Vagina (tissue), 2 donors: ENCODE measurements at places on chromosomes 6 and 20.

DNA sequence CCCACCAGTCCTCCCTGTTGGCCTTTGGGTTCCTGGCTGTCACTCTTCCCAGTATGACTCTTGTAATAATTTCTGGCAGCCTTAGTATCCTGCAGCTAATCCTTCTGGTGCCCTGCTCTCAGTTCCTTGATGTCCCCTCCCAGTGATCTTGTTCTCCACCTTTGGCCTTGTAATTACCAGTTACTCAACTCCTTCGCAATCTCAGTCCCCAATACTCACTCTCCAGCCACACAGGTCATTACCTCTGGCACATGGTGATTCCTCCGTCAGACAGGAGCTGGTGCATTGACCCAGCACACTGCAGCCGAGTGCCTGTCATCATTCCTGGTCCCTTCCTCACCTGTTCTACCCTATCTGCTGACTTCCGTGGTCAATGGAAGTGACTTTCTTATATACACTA lies 101.4 kb downstream of the FAM120B start:
- DNase-seq = no peak

DNA sequence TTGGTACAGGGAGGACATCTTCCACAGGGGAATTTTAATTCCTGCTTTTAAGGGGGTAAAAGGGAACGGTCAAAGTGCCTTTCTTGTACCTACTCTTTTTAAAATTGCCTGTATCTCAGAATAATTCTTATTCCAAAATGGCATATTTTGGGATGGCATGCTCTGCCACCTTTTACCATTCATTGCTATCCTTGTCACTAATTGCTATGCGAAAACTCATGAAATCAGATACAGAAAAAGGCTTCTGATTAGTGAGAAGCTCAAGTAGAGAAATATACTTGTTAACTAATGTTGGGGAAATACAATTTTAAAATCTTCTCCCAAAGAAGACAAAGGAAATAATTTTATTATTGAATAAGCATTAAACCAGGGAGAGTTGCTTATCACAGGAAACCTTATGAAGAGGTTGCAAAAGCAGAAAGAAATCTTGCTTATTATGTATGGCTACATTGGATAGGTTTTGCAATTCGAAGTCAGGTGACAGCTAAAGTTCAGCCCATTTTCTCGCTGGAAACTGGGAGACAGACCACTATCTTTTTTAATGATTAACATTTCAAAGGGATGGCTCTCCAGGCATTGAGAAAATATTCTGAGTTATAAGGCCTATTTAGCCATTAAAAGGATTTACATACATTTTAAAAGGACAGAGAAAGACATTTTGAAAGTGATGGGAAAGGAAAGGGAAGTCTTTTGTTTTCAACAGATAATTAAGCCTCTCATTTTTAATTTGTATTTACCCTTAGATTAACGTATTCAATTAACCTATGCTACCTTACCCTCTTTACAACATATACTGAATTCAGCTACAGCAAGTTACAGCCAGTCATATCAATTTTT lies 110.3 kb upstream of the PRSS16 start:
- no peak for DNase-seq

- DNase-seq = no peak
Observed at GRCh38 chr6:79066330-79066729, 11.7 kb downstream of the PHIP start.

DNA sequence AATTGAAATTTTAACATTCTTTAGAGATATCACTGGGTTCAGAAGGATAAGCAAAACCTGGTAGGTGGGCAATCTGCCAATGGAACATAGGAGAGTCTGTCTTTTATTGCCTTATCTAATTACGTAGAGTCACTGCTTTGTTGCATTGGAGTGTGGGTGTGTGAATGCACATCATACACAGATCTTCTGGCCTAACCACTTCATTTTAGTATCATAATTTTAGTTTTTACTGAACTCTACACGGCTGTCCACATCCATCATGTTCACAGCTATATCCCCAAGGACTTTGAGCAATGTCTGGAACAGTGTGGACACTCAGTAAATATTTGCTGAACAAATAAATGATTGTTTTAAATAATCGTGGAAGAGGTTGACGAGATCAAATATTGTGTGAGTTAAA lies 104.6 kb upstream of the AKIRIN2 start:
- DNase-seq = no peak

DNA sequence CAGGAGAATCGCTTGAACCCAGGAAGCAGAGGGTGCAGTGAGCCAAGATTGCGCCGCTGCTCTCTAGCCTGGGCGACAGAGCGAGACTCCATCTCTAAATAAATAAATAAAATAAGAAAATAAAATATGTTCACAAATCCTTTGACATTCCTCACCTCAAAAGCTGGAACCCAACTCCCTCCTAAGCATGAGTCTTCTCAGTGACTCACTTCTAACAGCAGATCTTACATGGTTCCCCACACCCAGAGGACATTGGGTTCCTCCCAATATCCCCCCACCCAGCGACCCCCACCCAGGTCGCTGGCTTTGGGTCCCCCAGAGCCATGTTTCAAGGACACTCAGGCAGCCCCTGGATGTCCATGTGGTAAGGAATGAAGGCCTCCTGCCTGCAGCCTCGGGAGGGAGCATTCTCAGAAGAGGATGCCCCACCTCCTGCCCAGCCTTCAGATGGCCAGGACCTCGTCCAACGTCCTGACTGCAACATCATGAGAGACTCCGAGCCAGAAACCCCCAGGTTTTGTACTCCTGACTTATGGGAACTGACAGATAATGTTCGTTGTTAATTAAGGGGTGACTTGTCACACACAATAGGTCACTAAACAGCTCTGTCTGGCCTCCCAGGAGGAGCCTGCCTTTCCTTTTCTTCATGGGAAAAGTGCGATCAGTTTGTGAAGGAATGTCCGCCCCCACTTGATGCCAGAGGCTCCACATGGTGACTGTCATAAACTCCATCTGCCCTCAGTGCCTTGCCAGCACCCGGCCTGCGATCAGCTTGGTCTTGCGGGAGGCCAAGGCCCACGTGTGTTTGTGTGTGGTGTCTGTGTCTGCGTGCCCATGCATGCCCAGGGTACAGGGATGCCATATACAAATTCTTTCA lies 10.1 kb upstream of the GMEB2 start:
- no peak for DNase-seq
